Bone marrow (tissue), 2 donors: ENCODE measurements at places on chromosomes 6 and 20.
A peak's percentile ranks its signal among the peaks of the same experiment; 100 is the strongest.

DNA sequence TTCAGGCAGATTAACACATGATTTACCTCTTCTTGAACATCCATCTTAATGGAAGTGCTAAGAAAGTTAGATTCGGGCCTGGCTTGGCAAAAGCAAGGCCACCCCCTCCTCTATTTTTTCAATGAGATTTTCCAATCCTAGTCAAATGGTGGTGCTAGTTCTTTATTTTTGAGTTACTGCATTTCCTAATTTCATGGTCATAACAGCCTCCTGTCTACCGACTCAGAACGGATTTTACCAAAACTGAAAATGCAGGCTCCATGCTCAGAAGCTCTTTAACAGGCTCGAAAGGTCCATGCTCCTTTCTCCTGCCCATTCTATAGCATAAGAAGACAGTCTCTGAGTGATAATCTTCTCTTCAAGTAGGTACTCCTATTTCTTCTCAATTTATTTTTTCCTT, 117.2 kb upstream of the ESR1 start:
- DNase-seq = peak; percentile 68

DNA sequence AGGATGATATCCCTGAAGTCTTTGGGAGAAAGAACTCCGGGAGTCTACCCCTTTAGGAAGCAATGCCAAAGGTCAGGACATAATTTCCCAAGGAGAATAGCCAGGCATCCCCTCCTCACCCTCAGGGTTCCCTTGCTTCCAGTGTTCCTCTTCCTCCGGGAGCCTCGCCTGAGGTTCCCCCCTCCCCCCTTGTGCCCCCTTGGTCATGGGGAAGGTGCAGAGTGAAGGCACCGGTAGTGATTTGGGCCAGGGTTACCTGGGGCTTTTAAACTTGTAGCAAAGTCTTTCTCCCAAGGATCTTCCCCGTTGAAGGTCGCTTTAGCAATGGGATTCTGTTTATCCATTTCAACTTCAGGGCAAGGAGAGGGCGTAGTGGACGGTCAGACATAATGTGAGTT, 1.2 kb downstream of the ISM1 start:
- no peak for DNase-seq

DNA sequence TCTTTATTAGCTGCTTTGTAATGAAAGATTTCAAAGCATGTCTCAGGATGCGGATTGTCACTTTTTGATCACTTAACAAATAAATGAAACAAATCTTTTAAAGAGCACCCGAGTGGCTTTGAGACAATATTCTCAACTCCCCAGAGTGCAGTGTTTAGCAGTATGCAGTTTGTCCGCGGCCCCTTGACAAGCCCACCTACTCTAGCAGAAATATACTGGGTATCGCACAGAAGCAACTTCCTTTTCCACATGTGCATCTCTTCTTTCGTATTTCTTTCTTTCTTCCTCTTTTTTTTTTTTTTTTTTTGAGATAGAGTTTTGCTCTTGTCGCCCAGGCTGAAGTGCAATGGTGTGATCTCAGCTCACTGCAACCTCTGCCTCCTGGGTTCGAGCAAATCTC, 84.5 kb upstream of the FAM184A start:
- no peak for DNase-seq

GRCh38 chr6:99613705-99614429, 7.2 kb downstream of the PRDM13 start:
- DNase-seq = no peak

DNA sequence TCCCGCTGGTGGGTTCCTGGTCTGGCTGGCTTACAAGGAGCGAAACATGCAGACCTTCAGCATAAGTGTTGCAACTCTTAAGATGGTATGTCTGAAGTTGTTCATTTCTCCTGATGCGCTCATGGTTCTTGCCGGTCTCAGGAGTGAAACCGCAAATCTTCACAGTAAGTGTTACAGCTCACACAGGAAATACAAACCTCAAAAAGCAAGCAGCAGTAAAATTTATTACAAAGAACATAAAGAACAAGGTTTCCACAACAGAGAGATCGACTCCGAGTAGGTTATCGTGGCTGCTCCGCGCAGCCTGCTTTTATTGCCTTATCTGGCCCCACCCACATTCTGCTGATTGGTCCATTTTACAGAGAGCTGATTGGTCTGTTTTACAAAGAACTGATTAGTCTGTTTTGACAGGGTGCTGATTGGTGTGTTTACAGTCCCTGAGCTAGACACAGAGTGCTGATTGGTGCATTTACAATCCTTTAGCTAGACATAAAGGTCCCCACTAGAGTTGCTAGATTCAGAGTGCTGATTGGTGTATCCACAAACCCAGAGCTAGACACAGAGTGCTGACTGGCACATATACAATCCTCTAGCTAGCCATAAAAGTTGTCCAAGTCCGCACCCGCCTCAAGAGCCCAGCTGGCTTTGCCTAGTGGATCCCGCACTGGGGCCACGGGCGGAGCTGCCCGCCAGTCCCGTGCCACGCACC, 39.2 kb downstream of the TRIM27 start:
- no peak for DNase-seq

GRCh38 chr6:110044096-110044495, 66.0 kb downstream of the GPR6 start:
- no peak for DNase-seq

DNA sequence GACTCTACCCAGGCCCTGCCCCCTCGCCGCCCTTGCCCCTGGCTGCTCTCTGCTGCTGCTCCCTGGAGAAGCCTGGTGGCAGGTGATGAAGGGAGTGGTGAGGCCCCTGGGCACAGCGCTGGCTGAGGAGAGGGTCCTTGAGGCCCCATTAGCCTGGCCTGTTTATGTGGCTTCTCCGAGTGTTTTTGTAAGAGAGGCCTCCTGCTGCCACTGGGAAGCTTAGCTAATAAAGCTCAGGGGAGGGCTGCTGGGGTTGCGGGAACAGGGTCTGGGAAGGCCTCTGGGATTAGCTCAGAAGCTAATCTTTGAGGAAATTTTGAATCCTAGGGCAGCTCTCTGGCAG, 15.5 kb downstream of the EBF4 start:
- DNase-seq = no peak
